Stimulated activated CD8-positive, alpha-beta memory T cell treated with anti-CD3 and anti-CD28 coated beads, Interleukin-4, amount 100 ng/mL, for 1 hour (primary cell): ENCODE measurements at places on chromosomes 5 and 9.

- no peak for DNase-seq
These were observed 134.4 kb downstream of the ATG10 start for GRCh38 chr5:82106207-82106606.

DNA sequence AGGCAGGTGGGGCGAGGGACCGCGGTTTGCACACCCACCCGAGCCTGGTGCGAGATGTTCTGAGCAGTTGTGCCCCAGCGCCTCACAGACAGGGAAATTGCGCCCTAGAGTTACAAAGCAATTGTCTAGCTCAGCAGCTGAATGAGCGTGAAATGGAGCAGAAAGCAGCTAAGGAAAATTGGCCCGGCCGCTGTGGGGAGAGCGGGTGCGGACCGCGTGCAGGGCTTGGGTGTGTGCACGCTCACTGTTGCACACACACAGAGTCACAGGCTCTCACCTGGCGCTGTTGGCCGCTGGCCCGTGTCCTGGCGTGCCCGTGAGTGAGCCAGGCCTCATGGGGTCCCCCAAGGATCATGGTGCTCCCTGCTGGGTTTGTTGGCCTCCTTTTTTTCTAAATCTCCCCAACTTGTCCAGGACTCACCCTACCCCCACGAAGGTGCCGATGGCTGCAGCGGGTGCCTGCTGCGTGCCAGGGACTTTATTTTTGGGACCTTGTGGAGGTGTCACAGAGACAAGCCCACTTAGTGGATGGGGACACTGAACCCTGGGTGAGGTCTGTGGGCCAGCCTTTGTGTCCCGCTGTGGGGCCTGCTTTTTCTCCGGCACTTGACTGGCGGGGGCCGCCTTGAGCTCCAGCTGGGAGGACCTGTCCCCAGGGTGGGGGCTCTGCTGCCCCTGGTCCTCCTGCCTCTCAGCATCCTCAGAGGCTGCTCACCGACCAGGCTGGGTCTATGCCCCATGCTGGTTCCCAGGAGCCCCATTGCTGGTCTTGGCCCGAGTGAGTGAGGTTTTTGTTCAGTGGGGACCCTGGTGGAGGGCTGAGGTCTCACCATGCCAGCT lies 5.2 kb downstream of the RXRA start:
- DNase-seq, result no peak

- no peak for DNase-seq
These were observed 29.4 kb downstream of the HACD4 start for GRCh38 chr9:21002040-21002439.

DNA sequence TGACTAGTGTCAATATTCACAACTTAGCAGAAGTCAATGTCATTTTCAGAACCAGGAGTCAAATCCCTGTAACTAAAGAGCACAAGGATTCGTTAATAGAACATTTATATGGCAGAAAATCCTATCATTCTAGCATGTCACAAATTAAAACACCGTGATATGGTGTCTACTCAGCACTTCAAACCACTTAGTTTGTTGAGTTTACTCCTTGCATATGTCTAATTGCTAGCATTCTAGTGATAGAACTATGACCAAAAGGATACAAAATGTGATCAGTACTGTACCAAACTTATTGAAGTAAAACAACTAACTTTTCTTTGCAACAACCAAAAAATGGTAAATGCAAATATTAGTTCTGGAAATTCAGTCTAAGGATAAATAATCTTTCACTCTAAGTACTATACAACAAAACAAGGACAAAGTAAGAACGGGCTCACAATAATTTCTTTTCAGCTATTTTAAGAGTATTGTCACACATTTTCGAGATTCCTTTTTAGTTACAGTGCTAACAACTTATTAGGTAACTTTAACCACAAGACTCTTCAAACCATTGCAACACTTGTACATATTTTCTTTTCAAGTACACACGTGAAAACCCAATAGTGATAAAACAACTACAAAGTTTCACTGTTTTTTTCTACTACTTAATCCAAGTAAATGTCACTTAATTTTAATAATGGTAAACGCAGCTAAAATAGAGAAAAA lies 845.2 kb upstream of the CDH10 start:
- no peak for DNase-seq

DNA sequence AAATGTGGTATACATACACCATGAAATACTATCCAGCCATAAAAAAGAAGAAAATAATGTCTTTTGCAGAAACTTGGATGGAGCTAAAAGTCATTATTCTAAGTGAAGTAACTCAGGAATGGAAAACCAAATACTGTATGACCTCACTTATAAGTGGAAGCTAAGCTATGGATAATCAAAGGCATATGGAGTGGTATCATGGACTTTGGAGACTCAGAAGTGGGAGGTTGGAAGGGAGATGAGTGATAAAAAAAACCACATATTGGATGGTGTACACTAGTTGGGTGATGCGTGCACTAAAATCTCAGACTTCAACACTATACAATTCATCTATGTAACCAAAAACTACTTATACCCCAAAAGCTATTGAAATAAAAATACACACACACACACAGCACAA lies 24.5 kb downstream of the ADAMTS12 start:
- no peak for DNase-seq

DNA sequence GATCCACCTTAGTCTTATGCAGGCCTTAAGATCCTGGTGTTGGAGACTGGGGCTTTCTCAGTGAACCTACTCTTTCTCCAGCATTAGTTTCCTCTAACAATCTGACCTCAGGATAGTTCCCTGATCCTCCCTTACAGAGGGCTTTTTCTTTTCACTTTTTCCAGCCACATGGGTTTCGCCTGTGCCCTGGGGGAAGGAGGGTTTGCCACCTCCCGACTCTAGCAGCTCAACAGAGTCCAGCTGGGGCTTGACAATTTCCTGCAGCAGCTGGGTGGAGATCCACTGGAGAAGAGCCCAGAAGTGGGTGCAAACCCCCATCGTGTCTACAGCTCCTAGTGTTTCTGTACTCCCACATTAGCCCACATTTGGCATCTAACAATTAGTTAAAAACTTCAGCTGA lies 7.6 kb upstream of the TMEM252 start:
- DNase-seq, result no peak

- DNase-seq, result no peak
These were observed 1.8 kb upstream of the WDR31 start for GRCh38 chr9:113341712-113342410.
